ENCODE measurements at places on chromosomes 2 and 18. TPM values are rescaled to one million over a fixed set of nuclear protein-coding genes. Genes with fewer than 3 reads are reported as not detected.
A peak's percentile ranks its signal among the peaks of the same experiment; 100 is the strongest.

DNA sequence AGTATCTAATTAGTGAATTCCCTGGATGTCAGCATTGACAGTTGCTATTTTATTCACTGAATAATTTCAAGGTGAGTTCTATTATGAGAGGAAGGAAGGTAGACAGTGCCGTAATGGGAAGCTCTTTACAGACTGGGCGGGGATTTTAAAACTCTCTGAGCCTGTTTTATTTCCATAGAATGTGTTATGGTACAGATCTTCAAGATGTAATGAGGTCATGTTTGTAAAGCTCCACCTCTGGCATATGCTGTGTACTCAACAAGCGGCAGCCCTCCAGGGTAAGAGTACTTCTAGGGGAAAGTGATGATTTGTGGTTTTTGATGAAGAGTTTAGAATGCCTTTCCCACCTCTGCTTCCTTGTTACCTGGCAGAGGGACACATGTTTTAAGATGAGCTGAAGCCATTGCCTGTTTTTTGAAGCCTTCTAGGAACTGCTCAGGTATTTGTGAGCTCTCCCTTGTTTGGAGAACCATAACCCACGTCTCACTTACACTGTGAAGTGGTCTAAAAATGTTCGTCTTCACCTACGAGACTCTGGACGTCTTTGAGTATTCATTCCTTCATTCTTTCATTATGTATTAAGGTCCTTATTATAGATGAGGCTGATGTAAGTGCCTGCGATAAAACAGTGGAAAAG lies 251.2 kb downstream of the PTGR3 start:
- no peaks in the 10 kb centered on the region for H3K27me3 ChIP-seq
- no peak overlapping the region for H3K27ac ChIP-seq
- H3K36me3 ChIP-seq = no peaks in the 10 kb centered on the region
- no peaks in the 10 kb centered on the region for H3K4me1 ChIP-seq
- DNase-seq = no peak

GRCh38 chr2:145076085-145076484 lies 556.2 kb upstream of the ZEB2 start:
- no peak overlapping the region for H3K27ac ChIP-seq
- no peaks in the 10 kb centered on the region for H3K27me3 ChIP-seq
- H3K4me3 ChIP-seq = no peak overlapping the region
- no peak for DNase-seq
- no peaks in the 10 kb centered on the region for H3K36me3 ChIP-seq

DNA sequence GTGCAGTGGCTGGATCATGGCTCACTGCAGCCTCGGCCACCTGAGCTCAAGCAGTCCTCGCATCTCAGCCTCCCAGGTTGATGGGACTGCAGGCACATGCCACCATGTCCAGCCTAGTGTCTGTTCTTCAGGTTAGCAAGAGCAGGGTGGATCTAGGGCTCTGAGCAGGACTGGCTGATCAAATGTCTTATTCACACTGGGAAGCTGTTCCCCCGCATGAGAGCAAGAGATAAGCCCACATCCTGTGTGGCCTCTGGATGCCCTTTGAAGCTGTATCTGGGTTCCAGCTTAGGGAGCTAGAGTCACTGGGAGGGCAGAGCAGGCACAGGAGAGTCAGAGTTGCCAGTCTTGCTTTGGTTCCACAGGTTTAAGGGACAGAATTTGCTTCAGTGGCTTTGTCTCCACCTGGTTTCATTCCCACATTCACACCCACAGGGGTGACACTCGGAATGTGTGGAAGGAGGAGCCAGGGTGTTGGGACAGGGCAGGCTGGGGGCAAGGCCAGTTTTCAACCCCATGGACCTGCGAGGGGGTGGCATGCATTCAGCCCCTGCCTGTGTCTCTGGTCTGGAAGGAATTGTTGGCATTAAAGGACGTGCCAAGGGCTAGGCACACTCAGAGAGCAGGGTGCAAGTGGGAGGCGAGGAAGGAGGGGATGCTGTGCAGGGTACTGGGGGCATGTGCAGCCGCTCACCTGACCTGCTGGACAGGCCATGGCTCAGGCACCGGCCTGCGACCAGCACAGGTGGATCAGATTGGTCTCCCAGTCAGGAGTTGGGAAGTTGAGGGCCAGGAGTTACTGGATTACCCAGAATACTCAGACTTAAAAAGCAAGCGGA lies 24.5 kb downstream of the PTPN18 start:
- no peak overlapping the region for H3K4me3 ChIP-seq
- peaks cover 46% of the 10 kb centered on the region for H3K4me1 ChIP-seq
- DNase-seq = no peak
- peak overlapping the region; percentile 39 for H3K27ac ChIP-seq

DNA sequence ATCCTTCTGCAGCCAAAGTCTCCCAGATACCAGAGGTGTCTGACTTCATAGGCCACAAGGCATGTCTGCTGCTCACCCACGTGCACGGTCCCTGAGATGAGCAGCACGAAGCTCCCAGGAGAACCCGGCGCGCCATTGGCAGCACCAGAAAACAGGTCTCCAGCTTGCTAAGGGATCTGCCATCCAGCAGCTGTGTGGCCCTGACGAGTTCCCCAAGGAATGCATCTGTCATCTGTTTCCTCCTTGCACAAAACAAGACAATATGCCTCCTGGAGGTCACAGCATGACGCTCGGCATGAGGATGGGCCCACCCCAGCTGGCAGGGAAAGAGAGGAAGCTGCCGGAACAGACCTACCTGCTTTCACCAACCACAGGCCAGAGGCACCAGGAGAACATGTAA lies 29.2 kb downstream of the HS6ST1 start:
- H3K27me3 ChIP-seq = no peaks in the 10 kb centered on the region
- H3K27ac ChIP-seq = no peak overlapping the region
- DNase-seq = no peak
- no peaks in the 10 kb centered on the region for H3K36me3 ChIP-seq
- no peaks in the 10 kb centered on the region for H3K4me1 ChIP-seq
- H3K4me3 ChIP-seq = no peak overlapping the region

DNA sequence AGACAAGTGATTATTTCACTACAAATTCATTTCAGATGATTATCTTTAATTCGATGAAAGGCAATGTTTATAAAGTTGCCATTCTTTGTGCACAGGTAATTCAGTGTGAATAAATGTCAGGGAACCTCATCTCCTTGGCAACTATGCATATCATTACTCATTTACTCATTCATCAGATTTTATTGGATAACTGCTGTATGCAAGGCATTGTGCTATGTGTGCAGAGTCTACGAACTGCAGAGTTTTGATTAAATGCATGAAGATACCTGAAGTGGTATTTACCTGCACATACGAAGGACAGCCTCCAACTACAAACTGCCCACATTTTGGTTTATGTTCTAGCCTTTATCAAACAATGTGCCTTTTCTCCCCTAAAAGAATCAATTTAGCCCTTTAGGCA lies 3.5 kb downstream of the RND3 start:
- H3K4me3 ChIP-seq = no peak overlapping the region
- no peak for DNase-seq
- no peak overlapping the region for H3K27ac ChIP-seq
- peaks cover 8% of the 10 kb centered on the region for H3K4me1 ChIP-seq

GRCh38 chr2:162768656-162769055 lies 69.9 kb downstream of the KCNH7 start:
- H3K36me3 ChIP-seq = no peaks in the 10 kb centered on the region
- no peak for DNase-seq
- no peaks in the 10 kb centered on the region for H3K27me3 ChIP-seq
- no peaks in the 10 kb centered on the region for H3K4me1 ChIP-seq
- H3K4me3 ChIP-seq = no peak overlapping the region

DNA sequence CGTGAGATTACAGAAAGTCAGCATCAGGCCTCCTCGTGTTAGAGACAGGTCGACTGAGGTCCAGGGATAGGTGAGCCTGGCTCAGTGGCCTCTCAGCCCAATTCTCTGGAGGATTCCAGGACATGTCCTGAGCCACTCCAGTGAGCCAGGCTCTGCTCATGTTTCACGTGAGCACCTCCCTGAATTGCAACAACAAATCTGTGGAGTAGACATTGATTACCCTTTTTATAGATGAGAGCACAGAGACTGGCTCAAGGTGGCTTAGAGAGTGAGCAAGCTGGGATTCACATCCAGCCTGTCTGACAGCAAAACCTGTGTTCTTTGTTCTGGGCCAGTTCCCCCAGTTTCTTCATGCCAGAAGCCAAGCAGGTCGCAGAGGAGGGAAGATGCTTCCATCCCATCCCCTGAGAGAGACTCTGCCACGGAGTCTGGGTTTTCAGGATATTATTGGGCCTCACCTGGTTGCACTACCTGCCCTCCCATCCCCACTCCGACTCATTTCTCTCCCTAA lies 46.4 kb downstream of the HS1BP3 start:
- H3K36me3 ChIP-seq = peaks cover 3% of the 10 kb centered on the region
- DNase-seq = no peak
- H3K4me1 ChIP-seq = no peaks in the 10 kb centered on the region
- H3K27ac ChIP-seq = no peak overlapping the region

DNA sequence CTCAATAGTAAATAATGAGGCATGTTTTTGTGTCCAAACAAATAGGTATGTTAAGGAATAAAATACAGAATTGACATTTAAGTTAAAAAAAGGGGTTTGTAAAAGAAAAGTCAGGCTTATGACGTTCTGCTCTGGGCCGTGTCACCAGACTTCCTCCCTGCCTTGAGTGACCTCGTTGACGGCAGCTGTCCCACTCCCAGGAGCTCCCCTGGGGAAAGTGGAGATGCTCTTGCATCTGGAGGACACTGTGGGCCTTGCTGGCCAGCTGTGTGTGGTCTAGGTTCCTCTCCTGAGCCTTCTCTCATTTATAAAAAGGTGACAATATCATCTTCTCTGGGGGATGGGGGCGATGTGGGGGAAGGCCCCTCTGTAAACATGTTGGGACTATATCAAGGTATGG lies 196.2 kb downstream of the CLIP4 start:
- H3K27ac ChIP-seq = no peak overlapping the region
- no peaks in the 10 kb centered on the region for H3K36me3 ChIP-seq
- DNase-seq = no peak
- no peak overlapping the region for H3K4me3 ChIP-seq
- H3K27me3 ChIP-seq = peaks cover 60% of the 10 kb centered on the region

The SFTPB gene
- total RNA-seq = not detected

The LRRFIP1 gene
- total RNA-seq = 239 TPM

The AMMECR1L gene
- 24.8 TPM for total RNA-seq

The RIT2 gene
- not detected for total RNA-seq

Measured in activated T-cell treated with anti-CD3 and anti-CD28 coated beads, Interleukin-2, amount 50 U/mL, for 72 hours (primary cell).